ENCODE measurements at places on chromosomes 1 and 21. TPM values are rescaled to one million over a fixed set of nuclear protein-coding genes. Genes with fewer than 3 reads are reported as not detected.

GRCh38 chr1:63675420-63675931 lies 82.3 kb downstream of the PGM1 start:
- H3K4me3 ChIP-seq = no peak overlapping the region
- H3K36me3 ChIP-seq = no peaks in the 10 kb centered on the region
- peaks cover 10% of the 10 kb centered on the region for H3K4me1 ChIP-seq
- H3K27me3 ChIP-seq = no peaks in the 10 kb centered on the region
- DNase-seq = no peak
- H3K27ac ChIP-seq = no peak overlapping the region

DNA sequence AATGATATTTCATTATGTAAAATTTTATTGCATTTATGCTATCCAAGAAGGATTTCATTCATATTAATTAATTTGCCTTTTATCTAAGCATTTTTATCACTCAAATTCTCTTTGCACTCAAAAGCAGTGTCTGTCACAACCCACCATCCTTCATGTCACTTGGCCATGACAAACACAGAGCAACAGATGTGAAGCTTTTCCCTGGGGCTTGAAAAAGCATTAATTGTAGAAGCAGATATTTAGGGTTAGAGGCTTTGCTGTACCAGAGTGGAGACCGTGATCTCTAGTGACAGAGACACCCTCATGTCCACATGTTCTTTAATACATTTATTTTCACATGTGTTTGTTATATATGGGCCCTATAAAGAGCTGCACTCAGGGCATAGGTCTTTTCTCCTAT lies 230.5 kb downstream of the SPATA17 start:
- no peak for DNase-seq
- no peak overlapping the region for H3K27ac ChIP-seq
- H3K36me3 ChIP-seq = no peaks in the 10 kb centered on the region
- H3K4me3 ChIP-seq = no peak overlapping the region

DNA sequence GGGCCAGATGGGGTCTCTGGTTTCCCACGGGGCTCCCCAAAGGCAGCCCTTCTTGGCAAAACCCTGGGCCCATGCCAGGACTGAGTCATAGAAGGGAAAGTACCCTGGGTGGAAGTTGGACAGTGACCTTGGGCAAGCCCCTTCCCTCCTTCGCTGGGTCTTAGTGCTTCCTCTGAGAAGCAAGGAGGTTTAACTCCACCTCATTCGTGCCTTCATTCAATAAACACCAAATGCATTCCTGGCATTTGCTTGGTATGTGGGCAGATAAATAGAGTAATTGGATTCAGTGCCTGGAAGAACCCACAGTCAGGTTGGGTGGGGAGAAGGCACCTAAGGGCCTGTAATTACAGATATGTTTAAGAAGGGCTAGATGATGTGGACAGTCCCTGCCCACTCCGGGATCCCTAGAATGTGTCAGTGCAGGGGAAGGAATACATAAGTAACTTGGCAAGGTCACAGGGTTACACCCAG lies 36.3 kb upstream of the CITED4 start:
- H3K4me3 ChIP-seq = no peak overlapping the region
- no peaks in the 10 kb centered on the region for H3K36me3 ChIP-seq
- H3K4me1 ChIP-seq = peaks cover 24% of the 10 kb centered on the region
- H3K27ac ChIP-seq = peak overlapping the region; percentile 49
- no peak for DNase-seq

DNA sequence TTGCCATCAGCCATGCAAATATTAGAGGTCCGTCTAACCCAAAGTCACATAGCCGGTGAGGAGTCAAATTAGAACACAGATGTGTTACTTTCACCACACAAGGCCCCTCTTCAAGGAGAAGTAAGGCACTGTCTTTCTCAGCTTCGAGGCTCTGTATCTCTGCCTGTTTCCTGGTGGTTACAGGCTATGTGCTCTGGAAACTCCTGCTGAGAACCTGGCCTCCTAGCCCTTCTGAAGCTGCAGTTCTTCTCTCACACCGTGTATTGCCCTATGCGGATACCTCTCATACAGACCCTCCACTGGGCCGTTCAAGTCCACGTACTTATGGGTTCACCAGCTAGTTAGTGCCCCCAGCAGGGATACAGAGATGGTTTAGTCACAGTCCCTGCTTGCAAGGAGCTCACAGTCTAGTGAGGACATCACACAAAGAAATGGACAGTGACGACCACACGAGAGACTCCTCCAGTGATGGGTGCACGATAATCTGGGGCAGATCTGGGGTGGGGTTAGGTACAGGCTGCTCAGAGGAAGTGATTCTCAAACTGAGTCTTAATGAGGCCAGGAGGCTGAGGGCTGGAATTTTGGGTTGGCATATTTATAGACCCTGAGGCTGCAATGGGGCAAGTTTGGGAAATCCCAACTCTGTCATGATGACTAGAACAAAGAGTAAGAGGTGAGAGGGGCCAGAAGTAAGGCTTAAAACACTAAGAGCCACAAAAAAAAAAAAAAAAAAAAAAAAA lies 22.8 kb upstream of the ELOA start:
- DNase-seq = no peak
- H3K4me1 ChIP-seq = peaks cover 12% of the 10 kb centered on the region
- H3K36me3 ChIP-seq = no peaks in the 10 kb centered on the region
- no peaks in the 10 kb centered on the region for H3K27me3 ChIP-seq
- no peak overlapping the region for H3K4me3 ChIP-seq

GRCh38 chr1:28518745-28519341 lies 13.0 kb downstream of the RCC1 start:
- peaks cover 18% of the 10 kb centered on the region for H3K4me1 ChIP-seq
- peak overlapping the region; percentile 75 for H3K27ac ChIP-seq
- H3K27me3 ChIP-seq = no peaks in the 10 kb centered on the region
- H3K4me3 ChIP-seq = peak overlapping the region; percentile 51
- no peak for DNase-seq
- H3K36me3 ChIP-seq = no peaks in the 10 kb centered on the region

GRCh38 chr1:181087400-181087901 lies 1.0 kb upstream of the IER5 start:
- H3K27ac ChIP-seq = peak overlapping the region; percentile 93
- H3K4me3 ChIP-seq = no peak overlapping the region
- no peaks in the 10 kb centered on the region for H3K36me3 ChIP-seq
- DNase-seq = no peak
- H3K4me1 ChIP-seq = peaks cover 24% of the 10 kb centered on the region
- no peaks in the 10 kb centered on the region for H3K27me3 ChIP-seq

Gene TTC4
- total RNA-seq = 12.8 TPM

- H3K4me1 ChIP-seq = no peaks in the 10 kb centered on the region
- H3K36me3 ChIP-seq = no peaks in the 10 kb centered on the region
- no peak overlapping the region for H3K27ac ChIP-seq
- no peaks in the 10 kb centered on the region for H3K27me3 ChIP-seq
- H3K4me3 ChIP-seq = no peak overlapping the region
Measured at GRCh38 chr1:243959998-243960397, 91.1 kb upstream of the ZBTB18 start.

GRCh38 chr1:36963006-36963405 lies 71.3 kb downstream of the GRIK3 start:
- no peaks in the 10 kb centered on the region for H3K36me3 ChIP-seq
- H3K27ac ChIP-seq = no peak overlapping the region
- H3K27me3 ChIP-seq = no peaks in the 10 kb centered on the region
- no peaks in the 10 kb centered on the region for H3K4me1 ChIP-seq

- H3K4me1 ChIP-seq = no peaks in the 10 kb centered on the region
- DNase-seq = no peak
Measured at GRCh38 chr1:203112475-203112874, 15.1 kb upstream of the ADORA1 start.

DNA sequence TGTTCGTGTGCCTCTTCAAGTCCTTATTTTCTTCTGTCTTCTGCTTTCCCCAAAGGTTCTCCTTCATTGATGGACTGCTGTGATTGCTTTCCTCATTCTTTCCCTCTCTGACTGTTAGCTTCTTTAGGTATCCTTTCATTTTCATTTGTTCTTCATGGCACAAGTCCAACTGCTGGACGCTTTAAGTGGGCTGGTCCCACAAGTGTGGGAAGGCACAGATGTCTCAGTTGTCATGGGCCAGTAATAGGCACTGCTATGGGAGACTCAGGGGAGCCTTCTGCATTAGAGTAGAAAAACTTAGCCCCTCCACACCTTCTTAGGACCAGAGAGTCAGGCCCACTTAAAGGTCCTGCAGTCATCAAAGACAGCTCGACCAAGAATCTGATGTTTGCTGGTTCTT lies 122.3 kb upstream of the C1orf105 start:
- H3K4me3 ChIP-seq = no peak overlapping the region
- no peak overlapping the region for H3K27ac ChIP-seq
- H3K36me3 ChIP-seq = no peaks in the 10 kb centered on the region
- peaks cover 7% of the 10 kb centered on the region for H3K4me1 ChIP-seq

Gene AK2
- 118 TPM for total RNA-seq

- H3K27ac ChIP-seq = no peak overlapping the region
- H3K4me3 ChIP-seq = no peak overlapping the region
- no peaks in the 10 kb centered on the region for H3K27me3 ChIP-seq
- H3K4me1 ChIP-seq = no peaks in the 10 kb centered on the region
- DNase-seq = no peak
Measured at GRCh38 chr1:213094446-213094845, 43.4 kb downstream of the RPS6KC1 start.

DNA sequence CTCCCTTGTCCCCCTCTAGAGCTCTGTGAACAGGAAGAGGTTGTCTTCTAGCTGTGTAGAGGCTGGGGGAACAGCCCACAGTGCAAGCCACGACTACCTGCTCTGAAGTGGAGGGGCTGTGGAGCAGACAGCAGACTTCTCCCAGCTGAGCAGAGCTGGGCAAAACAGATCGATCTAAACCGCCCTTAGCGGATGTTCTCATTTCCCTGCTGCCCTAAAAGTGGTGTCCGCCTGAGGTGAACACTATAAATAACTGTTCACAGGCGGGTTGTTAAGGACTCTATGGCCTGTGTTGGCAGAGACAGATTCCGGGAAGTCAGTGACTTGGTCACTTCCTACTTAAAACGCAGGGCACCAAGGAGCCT lies 203.2 kb downstream of the RHOU start:
- H3K27me3 ChIP-seq = no peaks in the 10 kb centered on the region
- peaks cover 14% of the 10 kb centered on the region for H3K4me1 ChIP-seq

DNA sequence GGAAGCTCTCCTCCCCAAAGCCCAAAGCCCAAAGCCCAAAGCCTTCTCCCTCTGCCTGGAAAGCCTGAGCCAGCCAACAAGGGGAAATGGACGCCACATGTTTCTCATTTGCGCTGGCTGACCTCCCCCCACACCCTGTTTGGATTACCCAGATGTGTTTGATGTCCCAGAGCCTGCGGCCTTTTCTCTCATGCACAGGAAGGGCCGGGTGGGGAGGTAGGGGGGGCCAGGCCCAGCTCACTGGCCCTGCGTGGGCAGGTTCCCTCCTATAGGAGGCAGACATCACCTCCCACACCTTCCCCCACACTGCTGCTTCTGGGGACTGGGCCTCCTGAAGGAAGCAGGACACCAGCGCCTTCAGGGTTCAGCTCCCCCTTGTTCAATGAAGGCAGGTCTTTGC lies 116.3 kb downstream of the NAV1 start:
- peaks cover 49% of the 10 kb centered on the region for H3K4me1 ChIP-seq
- H3K27me3 ChIP-seq = no peaks in the 10 kb centered on the region
- H3K27ac ChIP-seq = no peak overlapping the region
- no peak overlapping the region for H3K4me3 ChIP-seq
- no peak for DNase-seq

Measured in vagina (tissue), 2 donors.